ENCODE measurements at places on chromosomes 12 and 14.

DNA sequence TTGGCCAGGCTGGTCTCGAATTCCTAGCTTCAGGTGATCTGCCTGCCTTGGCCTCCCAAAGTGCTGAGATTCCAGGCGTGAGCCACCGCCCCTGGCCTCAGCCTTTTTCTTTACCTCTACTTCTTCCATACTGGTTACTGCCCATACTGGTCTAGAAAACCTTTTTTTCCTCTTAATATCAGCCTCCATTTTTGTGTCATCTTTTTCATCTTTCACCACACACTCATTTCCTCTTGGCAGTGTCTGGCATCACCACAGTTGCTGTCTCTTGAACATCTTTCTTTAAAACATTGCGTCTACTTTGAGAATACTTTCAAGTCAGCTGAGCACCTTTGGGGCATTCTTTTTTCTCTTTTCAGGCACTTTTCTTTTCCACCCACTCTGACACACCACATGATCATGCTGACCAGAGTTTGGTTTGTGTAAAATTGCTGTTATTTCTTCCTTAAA is 32.7 kb downstream of the DDX47 start:
- DNase-seq, result no peak

GRCh38 chr12:100290016-100290415 is 23.0 kb downstream of the SCYL2 start:
- DNase-seq, result no peak

GRCh38 chr12:57845478-57846284 is 848 bp downstream of the CTDSP2 start:
- peak; percentile 83 for DNase-seq

- no peak for DNase-seq
These were observed 356.0 kb upstream of the CLEC14A start for GRCh38 chr14:38611928-38612327.

DNA sequence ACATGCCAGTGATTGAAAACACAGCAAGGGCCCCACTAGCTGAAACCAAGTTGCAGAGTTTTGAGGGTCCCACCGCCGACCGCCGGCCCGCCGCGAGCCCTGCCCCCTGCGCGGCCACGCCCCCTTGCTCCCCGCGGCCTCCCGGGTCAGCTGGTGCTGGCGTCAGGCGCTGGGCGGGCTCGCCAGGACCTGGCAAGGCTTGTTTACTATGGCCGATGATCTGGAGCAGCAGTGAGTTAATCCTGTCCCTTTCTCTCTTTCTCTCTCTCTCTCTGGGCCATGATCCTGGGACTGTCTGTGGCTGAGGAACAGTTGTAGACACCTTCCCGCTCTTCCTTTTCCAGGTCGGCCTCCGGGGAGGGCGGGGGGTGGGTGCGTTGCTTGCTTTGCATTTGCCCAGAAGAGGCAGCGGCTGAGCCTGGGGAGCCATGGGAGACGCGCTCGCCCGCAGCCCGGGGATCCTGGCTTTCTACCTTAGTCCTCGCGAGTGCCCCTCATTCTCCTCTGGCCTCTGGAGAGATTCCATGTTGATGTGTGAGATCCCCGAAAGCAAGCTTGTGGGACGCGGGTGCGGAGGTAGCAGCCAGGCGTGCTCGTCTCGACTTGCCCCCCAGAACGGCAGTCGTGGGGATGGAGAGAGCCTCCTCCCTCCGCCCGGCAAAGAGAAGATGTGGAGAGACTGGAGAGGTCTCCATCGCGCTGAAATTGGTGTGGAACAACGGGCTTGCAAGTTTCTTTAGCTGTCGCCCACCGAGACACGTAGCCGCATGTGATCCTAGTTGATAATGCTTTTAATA is at the start of gene ABHD4:
TSS of gene ABHD4 (plus strand) at position 202 of the 797 bp plus-strand sequence. CDS start at position 209, 7 bp downstream.
- DNase-seq, result peak; percentile 74

DNA sequence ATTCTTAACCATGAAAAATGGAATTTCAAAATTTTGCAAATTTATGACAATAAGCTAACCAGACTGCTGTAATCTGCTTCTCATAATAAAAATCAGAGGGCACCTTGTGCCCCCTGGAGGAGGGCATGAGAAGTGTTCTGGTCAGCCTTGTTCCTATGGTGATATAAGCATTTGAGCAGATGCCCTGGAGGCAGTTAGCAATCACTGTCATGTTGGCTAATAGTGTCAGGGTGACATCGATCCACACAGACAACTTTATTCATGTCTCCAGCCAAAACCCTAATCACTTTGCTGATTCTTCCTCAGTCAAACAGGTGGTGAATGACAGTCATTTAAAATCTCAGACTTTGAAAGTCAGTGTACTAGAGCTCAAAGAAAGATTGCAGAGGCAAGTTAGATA is 943.0 kb downstream of the GALC start:
- peak; percentile 74 for DNase-seq

DNA sequence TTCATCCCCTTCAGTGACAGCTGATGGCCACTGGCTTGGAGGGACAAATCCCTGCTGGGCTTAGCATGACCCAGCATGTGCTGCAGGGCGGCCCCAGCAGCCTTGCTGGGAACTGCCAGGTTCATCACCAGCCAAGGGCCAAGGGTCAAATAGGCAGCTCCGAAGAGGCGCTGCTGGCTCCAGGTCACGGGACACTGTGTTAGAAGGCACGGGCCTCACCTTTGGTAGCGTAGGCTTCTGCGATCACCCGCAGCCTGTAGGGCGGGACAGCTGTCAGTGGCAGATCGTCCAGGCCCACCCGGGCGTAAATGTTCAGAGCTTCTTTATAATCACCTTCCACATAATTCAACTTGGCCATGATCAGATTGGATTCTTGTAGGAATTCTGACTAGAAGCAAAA is 35.7 kb downstream of the TTC7B start:
- no peak for DNase-seq

GRCh38 chr12:23611320-23611719 is 338.1 kb downstream of the SOX5 start:
- no peak for DNase-seq

DNA sequence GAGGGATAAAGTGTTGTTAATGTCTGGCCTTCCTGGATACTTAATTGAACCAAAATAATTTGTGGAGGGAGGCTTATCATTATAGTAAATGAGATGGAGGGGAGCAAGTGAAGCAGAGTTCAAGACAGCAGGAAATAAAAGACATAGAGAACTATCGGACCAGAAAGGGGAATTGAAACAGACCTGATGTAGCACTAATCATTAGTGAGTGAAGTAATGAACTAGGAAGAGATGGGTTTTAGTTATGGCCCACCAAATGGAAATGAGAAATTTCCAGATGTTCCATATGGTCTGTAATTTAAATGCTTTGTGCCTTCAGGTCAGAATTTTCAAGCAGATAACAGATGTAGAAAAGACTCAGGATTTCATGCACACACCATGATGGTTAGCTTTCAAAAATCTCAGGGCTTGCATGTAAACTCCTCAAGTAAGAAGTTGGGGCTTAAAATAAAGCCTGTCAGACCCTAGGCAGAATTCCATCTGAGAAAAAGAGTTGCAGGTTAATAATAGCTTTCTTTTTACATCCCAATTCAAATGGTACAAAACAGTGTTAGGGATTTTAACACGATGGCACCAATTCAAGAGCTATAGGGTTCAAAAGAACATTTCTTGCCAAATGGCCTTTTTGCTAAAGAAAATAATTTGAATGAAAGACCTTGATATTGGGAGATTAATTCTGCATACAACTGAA is 355.8 kb downstream of the FSCB start:
- no peak for DNase-seq
